ENCODE measurements at places on chromosomes 2 and 18.

DNA sequence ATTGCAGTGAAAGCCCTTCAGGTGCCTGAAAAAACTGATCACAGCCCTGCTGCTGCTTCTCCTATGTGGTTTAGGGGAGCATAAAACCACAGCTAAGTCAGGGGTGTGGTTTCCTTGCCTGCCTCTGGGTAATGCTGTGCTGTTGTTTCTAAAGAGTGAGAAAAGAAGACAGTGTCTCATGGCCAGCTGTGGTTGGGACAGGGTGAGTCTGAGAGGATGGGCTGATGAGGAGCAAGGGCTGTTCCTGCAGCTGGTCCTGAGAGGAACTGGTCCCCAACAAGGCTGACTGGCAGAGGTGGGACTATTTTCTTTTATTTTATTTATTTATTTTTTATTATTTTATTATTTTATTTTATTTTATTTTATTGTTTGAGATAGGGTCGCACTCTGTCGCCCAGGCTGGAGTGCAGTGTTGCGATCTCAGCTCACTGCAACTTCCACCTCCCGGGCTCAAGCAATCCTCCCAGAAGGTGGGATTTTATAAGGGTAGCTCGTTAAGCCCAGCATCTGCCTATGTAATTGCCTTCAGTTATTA is 236.7 kb downstream of the FHOD3 start:
- no peak for DNase-seq

DNA sequence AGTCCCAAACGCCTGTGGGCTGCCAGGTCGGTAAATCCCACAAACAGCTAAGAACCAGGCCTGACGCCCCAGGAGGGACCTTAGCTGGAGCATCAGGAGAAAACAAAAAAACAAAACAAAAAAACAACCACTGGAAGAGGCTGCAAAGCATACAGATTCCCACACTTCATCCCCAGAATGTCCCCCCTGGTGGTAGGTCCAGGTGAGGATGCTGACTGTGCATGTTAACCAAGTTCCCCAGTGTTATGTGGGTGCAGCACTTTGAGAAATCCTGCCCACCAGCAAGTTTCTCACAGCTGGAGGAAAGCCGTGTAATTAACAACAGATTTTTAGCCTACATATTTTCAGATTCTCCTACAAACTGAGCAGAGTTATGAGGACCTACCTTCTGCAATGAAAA is 15.1 kb downstream of the ST3GAL5 start:
- DNase-seq: no peak

GRCh38 chr2:150319658-150320555 is 167.6 kb downstream of the RND3 start:
- DNase-seq: no peak

DNA sequence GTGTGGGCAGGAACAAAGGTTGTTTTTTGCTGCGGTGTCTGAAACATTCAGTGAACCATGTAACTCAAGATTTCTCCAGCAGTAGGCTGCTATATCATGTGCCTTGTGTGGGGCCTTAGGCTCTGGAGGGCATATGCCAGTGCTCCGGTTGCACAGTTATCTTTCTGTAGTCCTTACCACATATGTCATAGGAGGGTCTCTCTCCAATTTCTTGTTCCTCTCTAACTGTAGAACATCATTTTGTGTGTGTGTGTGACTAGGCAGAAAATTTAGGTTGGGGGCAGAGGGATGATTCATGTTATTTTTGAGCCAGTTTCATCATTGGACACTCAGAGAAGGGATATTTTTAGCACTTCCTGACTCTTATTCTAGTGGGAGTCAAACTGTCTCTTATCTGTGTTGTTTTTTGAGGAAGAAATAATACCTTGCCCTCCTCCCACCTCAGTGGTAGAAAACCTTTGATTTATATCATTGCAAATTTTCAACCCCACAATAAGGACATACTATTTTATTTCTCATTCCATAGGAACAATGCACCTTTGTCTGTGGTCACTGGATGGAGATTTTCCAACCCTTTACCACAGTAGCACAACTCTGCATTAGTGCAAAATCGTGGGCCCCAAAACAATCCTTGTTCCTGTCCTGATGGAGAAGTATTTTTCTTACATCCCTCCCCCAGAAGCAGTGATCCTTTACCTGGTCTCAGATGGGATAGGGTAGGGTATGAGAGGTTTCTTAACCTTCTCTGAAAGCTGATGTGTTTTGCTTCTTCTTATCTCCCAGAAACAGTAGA is 113.9 kb downstream of the CCDC74A start:
- no peak for DNase-seq

DNA sequence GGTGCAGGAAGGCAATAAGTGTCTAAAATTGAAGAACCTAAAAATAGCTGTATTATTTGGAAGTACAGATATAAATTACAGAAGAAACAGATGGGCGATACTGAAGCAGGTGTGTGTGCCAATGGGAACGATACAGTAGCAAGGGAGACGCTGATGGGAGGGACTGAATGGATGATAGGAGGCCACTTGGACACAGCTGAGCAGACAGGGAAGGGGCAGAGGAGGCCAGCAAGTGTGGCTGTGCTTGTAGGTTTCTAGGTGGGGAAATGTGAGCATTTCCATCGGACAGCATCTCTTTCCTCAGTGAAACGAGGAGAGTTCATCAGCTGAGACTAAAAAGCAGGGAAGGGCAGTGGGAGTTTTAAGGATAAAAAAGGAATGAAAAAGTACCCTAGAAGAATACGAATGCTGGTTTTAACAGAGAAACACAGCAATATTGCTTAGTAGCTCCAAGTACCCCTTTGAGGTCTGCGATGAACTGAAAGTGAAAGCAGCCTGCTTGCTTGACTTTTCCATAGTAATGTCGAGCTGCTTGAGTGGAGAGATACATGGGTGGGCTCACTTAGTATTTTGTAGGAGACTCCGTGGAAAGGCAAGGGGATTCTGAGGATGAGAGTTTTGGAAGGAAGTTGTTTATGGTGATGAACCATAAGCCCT is 91.7 kb upstream of the EPC2 start:
- DNase-seq: no peak

- no peak for DNase-seq
Measured at GRCh38 chr18:58609536-58609993, 19.3 kb downstream of the ALPK2 start.

- DNase-seq: no peak
Measured at GRCh38 chr18:38796762-38797161, 1231.2 kb upstream of the CELF4 start.

DNA sequence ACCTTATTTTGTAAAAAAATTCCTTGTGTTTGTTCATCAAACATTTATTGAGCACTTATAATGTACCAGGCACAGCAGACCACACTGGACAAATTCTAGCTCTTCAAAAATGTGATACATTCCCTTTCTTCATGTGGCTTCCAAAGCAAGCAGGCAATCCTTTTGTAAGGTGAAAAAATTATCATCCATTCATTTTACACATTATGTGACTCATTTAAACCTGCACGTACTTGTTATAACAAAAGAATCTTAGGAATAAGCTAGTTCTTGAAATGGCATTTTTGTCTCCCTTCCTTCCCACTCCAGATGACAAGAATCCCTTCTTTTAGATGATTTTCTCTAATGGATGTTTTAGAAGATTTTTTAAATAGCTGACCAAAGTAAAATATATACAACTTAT is 104.6 kb downstream of the KLF7 start:
- DNase-seq: no peak

DNA sequence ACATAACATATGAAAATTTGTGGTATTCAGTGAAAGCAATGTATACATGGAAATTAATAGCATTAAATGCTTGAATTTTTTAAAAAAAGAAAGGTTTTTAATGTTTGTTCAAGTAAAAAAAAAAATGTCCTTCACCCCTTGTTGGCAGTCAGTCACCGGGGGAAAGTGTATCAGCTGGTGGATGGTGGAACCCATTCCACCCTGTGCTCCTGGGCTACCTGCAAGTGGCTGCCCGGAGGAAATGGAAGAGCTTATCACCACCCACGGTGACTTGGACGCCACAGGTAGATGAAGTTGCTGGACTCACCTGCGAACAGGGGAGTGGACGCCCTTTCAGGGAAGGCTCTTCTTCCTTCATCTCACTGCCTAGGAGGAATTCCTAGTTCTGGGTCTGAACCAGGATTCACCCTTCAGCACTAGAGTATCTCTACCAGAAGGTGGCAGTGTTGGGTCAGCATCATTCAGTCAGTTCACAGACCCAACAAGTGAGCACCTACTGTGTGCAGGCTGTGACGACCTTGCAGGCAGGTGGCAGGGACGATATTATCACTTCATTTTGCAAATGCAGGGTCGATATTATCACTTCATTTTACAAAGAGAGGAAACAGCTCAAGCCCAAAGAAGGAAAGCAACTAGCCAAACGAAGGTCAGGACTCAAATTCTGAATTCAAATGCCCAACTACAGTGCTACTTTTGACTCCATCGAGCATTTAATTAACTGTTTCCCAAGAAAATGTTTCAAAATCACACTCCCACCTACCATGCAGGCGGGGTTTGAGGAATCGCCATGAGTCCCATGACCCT is 35.8 kb downstream of the CIB4 start:
- no peak for DNase-seq

DNA sequence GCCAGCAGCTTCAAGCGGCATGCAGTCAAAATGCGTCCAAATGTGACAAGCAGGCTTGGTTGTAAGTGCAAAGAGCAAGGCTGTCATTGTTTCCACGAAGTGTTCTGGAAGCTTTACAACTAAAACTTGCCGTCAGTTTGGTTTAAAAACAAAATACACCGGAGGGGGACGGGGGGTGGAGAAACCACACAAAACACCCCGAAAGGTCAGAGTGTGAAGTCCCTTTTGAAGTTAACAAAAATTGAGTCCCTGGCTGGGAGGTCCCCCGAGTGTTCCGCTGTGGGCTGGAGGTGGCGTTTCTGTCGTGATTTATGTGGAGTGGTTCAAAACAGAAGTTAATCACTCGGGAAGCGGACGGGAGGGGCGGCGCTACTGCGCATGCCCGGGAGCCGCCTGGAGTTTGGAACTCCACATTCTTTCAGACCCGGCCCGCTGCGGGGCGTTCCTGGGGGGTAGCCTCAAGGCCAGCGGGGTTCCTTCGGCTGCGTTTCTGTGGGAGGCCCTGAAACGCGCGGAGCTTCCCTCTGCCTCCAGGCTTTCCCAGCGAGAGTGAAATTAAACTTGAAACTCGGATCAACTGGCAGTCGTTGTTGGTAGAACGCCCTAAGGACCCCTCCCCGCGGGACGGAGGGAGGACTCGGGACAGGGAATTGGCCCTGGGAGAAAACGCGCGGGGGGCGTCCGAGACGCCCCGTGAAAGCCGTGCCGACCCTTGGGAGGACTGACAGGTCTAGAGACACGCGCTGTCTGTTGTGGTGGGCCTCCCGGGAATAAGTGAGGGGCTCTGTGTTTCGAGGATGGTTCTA is 1.4 kb downstream of the TGIF1 start:
- DNase-seq: peak; percentile 56

DNA sequence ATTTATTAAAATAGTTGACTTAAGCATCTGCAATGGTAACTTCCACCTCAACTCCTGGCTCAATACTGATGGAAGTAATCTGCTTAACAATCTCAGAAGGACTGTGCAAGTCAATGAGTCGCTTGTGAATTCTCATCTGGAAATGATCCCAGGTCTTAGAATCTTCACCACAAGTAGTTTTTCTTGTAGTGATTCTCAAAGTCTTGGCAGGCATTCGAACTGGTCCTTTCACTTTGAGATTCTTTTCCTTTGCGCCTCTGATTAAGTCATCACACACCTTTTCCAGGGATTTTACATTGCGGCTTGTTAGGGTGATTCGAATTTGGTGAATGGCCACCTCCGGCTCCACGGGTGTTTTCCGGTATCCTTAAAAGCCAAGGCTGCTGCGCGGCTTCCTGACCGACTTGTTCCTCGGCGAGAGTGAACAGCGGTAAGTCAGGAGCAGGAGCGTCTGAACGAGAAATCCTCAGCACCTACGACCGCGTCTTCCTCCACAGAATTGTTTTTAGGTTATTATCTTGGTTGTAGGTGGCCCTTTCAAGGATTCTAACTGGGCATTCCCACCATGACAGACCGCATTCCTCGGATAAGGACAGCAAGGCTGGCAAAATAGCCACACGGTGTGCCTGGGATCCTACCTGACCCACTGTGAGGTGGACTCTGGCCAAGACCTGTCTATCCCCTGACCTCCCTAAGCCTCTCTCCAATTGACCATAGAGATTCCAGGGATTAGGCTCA is 23.8 kb upstream of the SLC20A1 start:
- DNase-seq: no peak

DNA sequence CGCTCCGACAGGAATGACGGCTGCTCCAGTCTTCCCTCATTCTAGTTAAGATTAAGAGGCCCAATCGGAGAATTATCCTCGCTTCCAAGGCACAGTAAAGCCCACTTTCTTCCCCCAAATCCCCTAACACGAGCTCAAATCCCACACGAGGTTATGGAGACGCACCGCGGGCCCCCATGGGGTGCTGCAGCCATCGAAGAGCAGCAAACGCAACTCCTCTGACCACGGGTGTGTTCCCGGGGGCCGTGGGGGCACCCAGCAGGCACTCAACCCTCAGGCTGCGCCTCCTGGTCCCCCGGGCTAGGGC is 446 bp downstream of the COPS9 start:
- no peak for DNase-seq

DNA sequence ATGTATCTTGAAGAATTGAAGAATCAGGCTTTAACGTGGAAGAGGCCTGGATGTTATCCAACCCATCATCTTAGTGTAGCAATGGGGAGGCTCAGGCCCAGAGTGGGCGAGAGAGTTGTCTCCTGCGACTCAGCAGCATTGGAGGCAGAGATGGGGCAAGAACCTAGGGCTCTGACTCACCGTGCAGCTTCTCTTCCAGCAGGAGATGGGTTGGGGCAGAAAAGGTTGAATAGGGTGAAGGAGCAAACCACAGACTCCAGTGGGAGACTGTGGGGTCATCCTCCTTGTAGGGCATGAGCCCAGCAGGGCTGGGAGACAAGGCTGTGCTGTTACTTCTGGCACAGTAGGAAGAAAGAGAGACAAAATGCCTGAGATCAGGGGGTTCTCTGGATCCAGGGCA is 1.4 kb downstream of the IL36RN start:
- no peak for DNase-seq

GRCh38 chr18:49752095-49752457 is 61.3 kb downstream of the ACAA2 start:
- DNase-seq: no peak

DNA sequence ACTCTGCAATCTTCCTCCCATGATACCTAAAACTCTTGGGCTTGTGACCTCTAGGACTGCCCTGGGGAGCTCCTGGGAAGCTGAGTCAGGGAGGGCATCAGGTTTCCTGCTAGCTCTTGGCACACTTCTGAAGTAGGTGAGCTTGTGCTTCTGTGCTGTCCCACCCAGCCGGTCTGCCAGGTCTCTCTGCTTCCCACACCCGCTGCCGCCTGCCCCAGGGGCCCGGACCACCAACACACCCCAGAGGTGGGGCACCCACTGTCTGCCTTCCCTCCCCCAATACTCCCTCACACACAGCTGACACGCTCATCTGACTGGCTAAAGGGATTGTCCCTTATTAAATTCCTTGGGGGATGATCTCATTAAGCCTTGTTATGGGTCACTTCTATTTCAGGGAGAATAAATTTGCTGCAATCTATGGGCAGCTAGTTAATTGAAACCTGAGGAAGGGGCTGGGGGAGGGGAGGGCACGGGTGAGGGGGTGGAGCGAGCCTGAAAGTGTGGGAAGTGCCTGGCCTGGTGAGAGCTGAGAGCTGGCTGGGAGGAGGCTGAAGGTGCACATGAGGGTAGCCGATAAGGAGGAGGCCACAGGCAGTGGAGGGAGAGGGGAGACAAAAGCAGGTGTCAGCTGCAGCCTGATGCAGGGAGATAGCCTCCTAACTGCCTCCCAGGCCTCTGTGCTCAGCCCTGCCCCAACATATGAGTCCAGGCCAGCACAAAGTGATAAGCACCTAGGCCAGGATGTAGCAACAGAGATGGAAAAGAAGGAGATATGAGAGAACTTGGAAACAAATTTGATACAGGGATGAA is 48.8 kb downstream of the HAUS1 start:
- no peak for DNase-seq
